GM23338 (cell line): ENCODE measurements at places on chromosomes 5 and 9.
A peak's percentile ranks its signal among the peaks of the same experiment; 100 is the strongest.

GRCh38 chr9:132194508-132194907, 32.6 kb downstream of the NTNG2 start:
- no peak for DNase-seq
- no peak overlapping the region for H3K4me3 ChIP-seq
- no peaks in the 10 kb centered on the region for H3K36me3 ChIP-seq
- H3K27me3 ChIP-seq = no peaks in the 10 kb centered on the region
- H3K27ac ChIP-seq = no peak overlapping the region

- peaks cover 19% of the 10 kb centered on the region for H3K4me1 ChIP-seq
- 0 out of 2 replicates have a peak overlapping the region, but pooled peaks have one; percentile 41 for H3K27ac ChIP-seq
- H3K27me3 ChIP-seq = no peaks in the 10 kb centered on the region
- no peak overlapping the region for H3K4me3 ChIP-seq
These were observed 289.4 kb downstream of the EFNA5 start for GRCh38 chr5:107381189-107381856.

DNA sequence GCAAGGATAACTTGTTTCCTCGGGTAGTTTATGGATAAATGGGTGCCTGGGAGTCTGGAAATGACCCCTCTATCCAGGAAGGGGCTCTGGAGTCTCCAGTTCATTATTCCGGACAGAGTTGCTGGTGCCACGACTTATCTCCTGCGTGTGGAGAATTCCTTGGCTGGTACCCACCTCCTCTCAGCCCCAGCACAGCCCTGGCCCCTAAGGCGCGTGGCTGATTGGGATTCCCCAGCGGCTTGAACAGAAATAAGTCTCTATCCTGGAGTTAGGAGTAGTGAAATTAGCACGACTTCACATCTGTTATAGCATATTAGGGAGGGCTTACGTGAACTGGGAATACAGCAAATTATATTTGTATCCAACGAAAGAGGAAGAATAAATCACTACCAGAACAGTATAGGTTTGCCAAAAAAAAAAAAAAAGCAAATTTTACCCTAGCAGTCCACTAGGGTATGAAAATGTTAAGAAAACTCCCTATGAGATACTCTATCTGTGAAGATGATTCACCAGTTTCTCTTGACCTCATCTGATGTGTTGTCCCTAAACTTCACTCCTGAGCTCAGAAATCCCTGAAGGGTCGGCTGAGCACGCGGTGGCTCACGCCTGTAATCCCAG, 172.5 kb upstream of the OTULINL start:
- H3K4me3 ChIP-seq = no peak overlapping the region
- H3K27ac ChIP-seq = no peak overlapping the region
- peaks cover 5% of the 10 kb centered on the region; the same call in 1 of the 2 replicates for H3K4me1 ChIP-seq

- H3K4me1 ChIP-seq = no peaks in the 10 kb centered on the region
- H3K36me3 ChIP-seq = no peaks in the 10 kb centered on the region
- DNase-seq = no peak
These were observed 13.7 kb downstream of the SYK start for GRCh38 chr9:90815183-90815943.

- no peaks in the 10 kb centered on the region for H3K27me3 ChIP-seq
- H3K4me3 ChIP-seq = no peak overlapping the region
- peaks cover 4% of the 10 kb centered on the region; the same call in 1 of the 2 replicates for H3K4me1 ChIP-seq
- no peak for DNase-seq
- H3K36me3 ChIP-seq = no peaks in the 10 kb centered on the region
These were observed 7.9 kb upstream of the SYNPO start for GRCh38 chr5:150632305-150633160.

- no peaks in the 10 kb centered on the region for H3K36me3 ChIP-seq
- no peak overlapping the region for H3K4me3 ChIP-seq
- H3K27me3 ChIP-seq = no peaks in the 10 kb centered on the region
- DNase-seq = no peak
These were observed 30.2 kb upstream of the SEMA4D start for GRCh38 chr9:89528131-89528530.

DNA sequence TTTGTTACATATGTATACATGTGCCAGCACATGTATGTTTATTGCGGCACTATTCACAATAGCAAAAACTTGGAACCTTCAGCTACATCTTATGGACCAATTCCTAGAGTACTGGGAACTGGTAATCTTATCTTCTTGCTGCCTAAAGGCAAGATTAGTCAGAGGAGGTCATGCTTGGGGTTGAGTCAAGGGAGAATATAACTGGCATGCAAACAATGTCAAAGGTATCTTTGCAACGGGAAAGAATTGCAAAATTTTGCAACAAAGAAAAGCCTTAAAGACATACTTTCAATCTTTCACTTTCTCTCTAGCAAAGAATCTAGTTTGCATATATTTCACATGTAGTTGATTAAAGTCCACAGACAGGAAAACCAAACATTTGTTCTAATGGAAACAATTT, 145.2 kb downstream of the EDIL3 start:
- H3K27me3 ChIP-seq = no peaks in the 10 kb centered on the region
- no peak overlapping the region for H3K27ac ChIP-seq
- no peaks in the 10 kb centered on the region for H3K36me3 ChIP-seq
- H3K4me3 ChIP-seq = no peak overlapping the region
- DNase-seq = no peak
- H3K4me1 ChIP-seq = peaks cover 4% of the 10 kb centered on the region; the same call in 1 of the 2 replicates

- H3K27ac ChIP-seq = no peak overlapping the region
- H3K4me1 ChIP-seq = no peaks in the 10 kb centered on the region
- no peak for DNase-seq
- no peaks in the 10 kb centered on the region for H3K27me3 ChIP-seq
- no peak overlapping the region for H3K4me3 ChIP-seq
These were observed 2039.7 kb upstream of the WWC1 start for GRCh38 chr5:166251786-166252185.

DNA sequence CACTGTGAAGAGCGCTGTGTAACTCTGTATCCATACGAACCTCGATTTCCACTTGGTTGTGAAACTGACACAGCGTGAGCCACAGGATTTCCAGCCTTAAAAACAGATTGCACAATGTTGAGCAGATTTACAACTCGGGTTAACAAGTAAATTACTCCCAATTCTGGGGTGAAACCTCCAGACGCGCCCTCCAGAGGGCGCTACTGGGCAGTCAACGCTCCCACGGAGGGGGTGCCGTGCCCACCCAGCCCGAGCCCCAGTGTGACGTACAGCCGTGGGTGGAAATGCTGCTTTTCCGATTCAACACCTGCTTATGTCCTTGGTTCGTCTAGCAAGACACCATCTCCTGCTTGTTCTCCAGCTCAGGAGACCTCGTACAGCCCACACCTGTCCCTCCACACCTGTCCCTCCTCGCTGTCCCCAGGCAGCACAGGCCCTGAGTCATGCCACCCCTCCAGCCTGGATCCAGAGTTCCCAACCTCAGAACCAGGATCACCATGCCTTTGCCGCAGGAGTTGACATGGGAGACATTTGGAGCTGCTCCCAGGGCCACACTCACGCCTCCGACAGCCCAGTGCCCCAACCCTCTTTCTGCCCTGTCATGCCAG, 34.4 kb upstream of the SLC6A3 start:
- H3K27me3 ChIP-seq = no peaks in the 10 kb centered on the region
- peaks cover 16% of the 10 kb centered on the region for H3K36me3 ChIP-seq
- no peak overlapping the region for H3K4me3 ChIP-seq
- no peak overlapping the region for H3K27ac ChIP-seq
- no peaks in the 10 kb centered on the region for H3K4me1 ChIP-seq
- DNase-seq = peak; percentile 65
